ENCODE measurements at places on chromosomes 2 and 18. TPM values are rescaled to one million over a fixed set of nuclear protein-coding genes. Genes with fewer than 3 reads are reported as not detected.

Gene RNU2-63P
- polyA plus RNA-seq: not detected

Gene RNF152
- 2.7 TPM for polyA plus RNA-seq

Gene REV1
- polyA plus RNA-seq: 11.0 TPM

Gene NYAP2
- polyA plus RNA-seq: 0.43 TPM

Gene MTCL1
- polyA plus RNA-seq: 53.0 TPM

Gene TMEM200C
- polyA plus RNA-seq: 1.1 TPM

Measured in Purkinje cell (primary cell).